Activated CD4-positive, alpha-beta memory T cell treated with anti-CD3 and anti-CD28 coated beads, Interleukin-2, amount 10 ng/mL, durations not matched to agents 7 days and 5 days (primary cell): ENCODE measurements at places on chromosomes 6 and 20.
A peak's percentile ranks its signal among the peaks of the same experiment; 100 is the strongest.

DNA sequence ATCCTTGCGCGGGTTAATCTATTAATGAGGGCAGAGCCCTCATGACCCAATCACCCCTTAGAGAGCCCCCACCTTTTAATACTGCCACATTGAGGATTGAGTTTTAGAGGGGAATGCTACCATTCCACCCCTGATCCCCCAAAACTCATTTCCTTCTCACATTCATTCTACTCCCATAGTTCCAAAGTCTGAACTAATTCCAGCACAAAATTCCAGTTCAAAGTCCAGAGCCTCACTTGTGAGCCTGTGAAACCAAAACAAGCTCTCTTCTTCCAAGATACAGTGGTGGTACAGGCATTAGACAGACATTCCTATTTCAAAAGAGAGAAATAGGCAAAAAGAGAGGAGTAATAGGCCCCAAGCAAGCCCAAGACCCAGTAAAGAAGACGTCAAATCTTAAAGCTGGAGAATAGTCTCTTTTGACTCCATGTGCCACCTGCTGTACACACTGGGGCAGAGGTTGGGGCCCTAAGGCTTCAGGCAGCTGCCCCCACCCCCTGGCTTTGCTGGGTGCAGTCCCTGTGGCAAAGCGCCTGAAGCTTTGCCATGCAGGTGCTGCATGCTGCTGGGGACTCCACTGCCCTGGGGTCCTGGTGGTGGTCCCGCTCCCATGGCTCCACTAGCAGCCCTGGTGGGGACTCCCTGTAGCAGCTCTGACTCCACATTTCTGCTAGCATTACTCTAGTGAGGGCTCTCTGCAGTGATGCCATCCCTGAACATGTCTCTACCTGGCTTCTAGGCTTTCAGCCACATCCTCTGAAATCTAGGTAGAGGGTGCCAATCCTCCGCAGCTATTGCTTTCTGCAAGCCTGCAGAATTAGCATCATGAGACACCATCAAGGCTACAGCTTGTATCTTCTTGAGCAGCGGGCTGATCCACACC is 41.3 kb downstream of the RSPH3 start:
- no peaks in the 10 kb centered on the region for H3K36me3 ChIP-seq
- H3K4me1 ChIP-seq, result no peaks in the 10 kb centered on the region
- DNase-seq, result peak; percentile 23
- H3K4me3 ChIP-seq, result no peak overlapping the region

- H3K27ac ChIP-seq, result no peak overlapping the region
- no peaks in the 10 kb centered on the region for H3K36me3 ChIP-seq
- no peak for DNase-seq
These were observed 219.8 kb upstream of the ARID1B start for GRCh38 chr6:156557251-156557910.

DNA sequence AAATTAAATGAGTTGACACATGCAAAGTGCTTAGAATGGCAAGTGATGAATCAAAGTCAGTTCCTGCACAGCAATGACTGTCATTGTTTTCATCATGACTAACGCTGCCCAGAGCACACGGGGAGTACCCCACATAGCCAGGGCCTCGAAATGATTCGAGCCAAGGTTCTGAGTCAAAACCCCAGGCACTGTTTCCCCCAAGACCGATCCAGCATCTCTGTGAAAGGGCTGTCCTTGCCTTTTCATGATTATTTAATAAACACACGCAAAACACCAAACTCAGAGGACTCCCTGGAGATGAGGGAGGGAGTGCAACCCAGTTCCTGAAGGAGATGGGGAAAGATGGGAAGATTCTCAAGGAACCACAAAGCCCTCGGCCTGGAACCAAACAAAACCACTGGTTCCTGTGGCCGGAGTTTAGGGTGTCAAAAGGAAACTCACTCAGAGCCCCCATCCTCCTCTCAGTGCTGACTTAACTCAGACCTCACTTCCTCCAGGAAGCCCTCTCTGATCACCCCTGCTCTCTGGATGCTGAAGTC is 3.8 kb downstream of the PREX1 start:
- peaks cover 12% of the 10 kb centered on the region for H3K4me1 ChIP-seq
- H3K36me3 ChIP-seq, result peaks cover 76% of the 10 kb centered on the region
- H3K27me3 ChIP-seq, result peaks cover 2% of the 10 kb centered on the region
- peak overlapping the region; percentile 98 for H3K4me3 ChIP-seq
- H3K27ac ChIP-seq, result peak overlapping the region; percentile 97

- H3K4me1 ChIP-seq, result no peaks in the 10 kb centered on the region
- H3K36me3 ChIP-seq, result no peaks in the 10 kb centered on the region
- no peaks in the 10 kb centered on the region for H3K27me3 ChIP-seq
- H3K27ac ChIP-seq, result no peak overlapping the region
- no peak for DNase-seq
These were observed 631.1 kb upstream of the POU3F2 start for GRCh38 chr6:98203170-98203806.

- H3K27me3 ChIP-seq, result no peaks in the 10 kb centered on the region
- H3K4me1 ChIP-seq, result no peaks in the 10 kb centered on the region
- H3K36me3 ChIP-seq, result no peaks in the 10 kb centered on the region
- no peak for DNase-seq
These were observed 77.4 kb downstream of the SMOC2 start for GRCh38 chr6:168518348-168518745.

GRCh38 chr20:5656126-5656525 is 94.1 kb upstream of the SHLD1 start:
- H3K4me3 ChIP-seq, result no peak overlapping the region
- H3K4me1 ChIP-seq, result peaks cover 10% of the 10 kb centered on the region
- DNase-seq, result no peak
- H3K27ac ChIP-seq, result no peak overlapping the region
- H3K27me3 ChIP-seq, result no peaks in the 10 kb centered on the region
